ENCODE measurements at places on chromosomes 4 and X. TPM values are rescaled to one million over a fixed set of nuclear protein-coding genes. Genes with fewer than 3 reads are reported as not detected.

Gene IQCM
- not detected for total RNA-seq

Gene GAGE12J
- total RNA-seq, result not detected

Gene RHOXF1
- not detected for total RNA-seq

Gene SLC25A31
- not detected for total RNA-seq

Gene PRR32
- total RNA-seq, result not detected

Gene SLC9B1
- 0.14 TPM for total RNA-seq

Gene IL2RG
- total RNA-seq, result 0.36 TPM

All from nasal cavity respiratory epithelium epithelial cell of viscerocranial mucosa (primary cell).